ENCODE measurements at places on chromosomes 2 and 18. TPM values are rescaled to one million over a fixed set of nuclear protein-coding genes. Genes with fewer than 3 reads are reported as not detected.

- H3K4me3 ChIP-seq: no peak overlapping the region
- H3K27me3 ChIP-seq: no peaks in the 10 kb centered on the region
- DNase-seq: peak; percentile 73
Observed at GRCh38 chr2:227545990-227546389, 52.7 kb upstream of the SCYGR2 start.

GRCh38 chr2:109277406-109277805, 148.4 kb downstream of the SH3RF3 start:
- no peak overlapping the region for H3K27ac ChIP-seq
- peaks cover 13% of the 10 kb centered on the region for H3K4me1 ChIP-seq
- H3K36me3 ChIP-seq: no peaks in the 10 kb centered on the region
- DNase-seq: no peak

Gene IL1F10
- total RNA-seq: not detected

DNA sequence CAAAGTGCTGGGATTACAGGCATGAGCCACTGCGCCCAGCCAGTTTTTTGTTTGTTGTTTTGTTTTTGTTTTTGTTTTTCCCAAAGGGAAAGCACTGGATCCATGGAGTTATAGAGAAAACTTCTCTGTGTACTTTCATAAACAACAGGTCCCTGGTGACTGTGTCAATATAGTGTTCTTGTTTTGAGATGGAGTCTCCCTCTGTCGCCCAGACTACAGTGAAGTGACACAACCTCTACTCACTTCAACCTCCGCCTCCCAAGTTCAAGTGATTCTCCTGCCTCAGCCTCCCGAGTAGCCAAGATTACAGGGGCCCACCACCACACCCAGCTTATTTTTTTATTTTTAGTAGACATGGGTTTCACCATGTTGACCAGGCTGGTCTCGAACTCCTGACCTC, 16.5 kb downstream of the USP34 start:
- H3K36me3 ChIP-seq: no peaks in the 10 kb centered on the region
- peaks cover 42% of the 10 kb centered on the region for H3K4me1 ChIP-seq
- no peaks in the 10 kb centered on the region for H3K27me3 ChIP-seq

GRCh38 chr18:78482378-78482777, 497.2 kb upstream of the SALL3 start:
- no peak for DNase-seq
- H3K27ac ChIP-seq: no peak overlapping the region
- no peaks in the 10 kb centered on the region for H3K27me3 ChIP-seq
- H3K4me3 ChIP-seq: no peak overlapping the region
- no peaks in the 10 kb centered on the region for H3K4me1 ChIP-seq

DNA sequence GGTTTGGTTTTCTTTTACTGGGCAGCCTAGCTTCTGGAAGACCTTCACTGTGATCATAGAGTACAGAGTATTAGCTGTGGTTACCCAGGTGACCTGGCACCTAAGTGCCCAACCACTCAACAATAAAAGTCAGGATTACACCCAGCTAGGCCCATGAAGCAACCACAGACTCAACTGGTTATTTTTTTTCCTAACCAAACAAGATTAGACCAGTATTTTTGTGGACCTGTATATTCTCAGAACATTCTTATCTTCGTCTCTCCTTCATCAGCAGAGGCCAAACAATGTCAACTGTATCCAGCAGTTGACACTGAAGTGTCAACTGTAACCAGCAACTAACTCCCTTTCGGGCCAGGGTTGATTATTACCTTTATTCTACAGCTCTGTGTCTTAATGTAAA, 289.2 kb upstream of the SLC39A10 start:
- no peak overlapping the region for H3K4me3 ChIP-seq
- H3K36me3 ChIP-seq: no peaks in the 10 kb centered on the region
- no peaks in the 10 kb centered on the region for H3K27me3 ChIP-seq

- H3K27me3 ChIP-seq: no peaks in the 10 kb centered on the region
- no peak overlapping the region for H3K4me3 ChIP-seq
- DNase-seq: no peak
- no peaks in the 10 kb centered on the region for H3K4me1 ChIP-seq
- no peak overlapping the region for H3K27ac ChIP-seq
Observed at GRCh38 chr2:69985216-69985615, 23.8 kb upstream of the ASPRV1 start.

- H3K27ac ChIP-seq: no peak overlapping the region
- no peak overlapping the region for H3K4me3 ChIP-seq
- H3K4me1 ChIP-seq: no peaks in the 10 kb centered on the region
- no peaks in the 10 kb centered on the region for H3K36me3 ChIP-seq
- no peaks in the 10 kb centered on the region for H3K27me3 ChIP-seq
- no peak for DNase-seq
Observed at GRCh38 chr2:189016311-189016861, 42.2 kb downstream of the COL3A1 start.

Gene FAM110C
- not detected for total RNA-seq

DNA sequence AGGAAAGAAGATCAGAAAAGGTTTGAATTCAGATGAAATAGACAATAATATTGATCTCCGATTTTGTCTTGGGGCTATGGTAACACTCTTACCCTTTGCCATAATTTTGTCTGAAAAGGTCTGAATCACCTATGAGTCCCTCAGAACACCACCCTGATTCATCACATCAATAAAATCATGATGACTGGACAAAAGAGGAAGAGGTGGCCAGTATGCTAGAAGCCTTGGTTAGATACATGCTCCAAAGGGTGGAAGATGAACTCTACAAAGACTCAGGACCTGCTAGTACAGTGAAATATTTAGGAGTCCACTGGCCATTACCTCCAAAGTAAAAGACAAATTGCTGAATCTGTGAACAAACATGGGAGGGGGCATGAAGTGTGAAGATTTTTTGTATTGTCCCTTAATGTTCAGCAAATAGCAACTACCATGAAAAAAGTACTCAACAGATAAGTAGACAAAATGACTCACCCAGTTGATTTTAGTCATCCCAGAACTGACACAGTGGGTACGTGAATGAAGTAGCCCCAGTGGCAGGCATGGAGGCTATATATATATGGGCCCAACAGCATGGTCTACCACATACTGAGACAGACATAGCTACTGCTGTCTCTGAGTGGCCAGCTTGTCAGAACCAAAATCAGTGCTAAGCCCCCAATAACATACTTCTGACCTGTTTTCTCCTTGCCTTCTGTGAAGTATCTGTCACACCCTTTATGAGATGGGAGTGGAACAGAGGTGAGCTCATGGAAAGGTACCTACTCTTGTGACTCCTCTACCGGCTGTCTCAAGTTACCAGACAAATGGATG, 36.5 kb upstream of the GLS start:
- H3K4me1 ChIP-seq: no peaks in the 10 kb centered on the region
- no peaks in the 10 kb centered on the region for H3K27me3 ChIP-seq
- H3K27ac ChIP-seq: no peak overlapping the region
- H3K4me3 ChIP-seq: no peak overlapping the region

DNA sequence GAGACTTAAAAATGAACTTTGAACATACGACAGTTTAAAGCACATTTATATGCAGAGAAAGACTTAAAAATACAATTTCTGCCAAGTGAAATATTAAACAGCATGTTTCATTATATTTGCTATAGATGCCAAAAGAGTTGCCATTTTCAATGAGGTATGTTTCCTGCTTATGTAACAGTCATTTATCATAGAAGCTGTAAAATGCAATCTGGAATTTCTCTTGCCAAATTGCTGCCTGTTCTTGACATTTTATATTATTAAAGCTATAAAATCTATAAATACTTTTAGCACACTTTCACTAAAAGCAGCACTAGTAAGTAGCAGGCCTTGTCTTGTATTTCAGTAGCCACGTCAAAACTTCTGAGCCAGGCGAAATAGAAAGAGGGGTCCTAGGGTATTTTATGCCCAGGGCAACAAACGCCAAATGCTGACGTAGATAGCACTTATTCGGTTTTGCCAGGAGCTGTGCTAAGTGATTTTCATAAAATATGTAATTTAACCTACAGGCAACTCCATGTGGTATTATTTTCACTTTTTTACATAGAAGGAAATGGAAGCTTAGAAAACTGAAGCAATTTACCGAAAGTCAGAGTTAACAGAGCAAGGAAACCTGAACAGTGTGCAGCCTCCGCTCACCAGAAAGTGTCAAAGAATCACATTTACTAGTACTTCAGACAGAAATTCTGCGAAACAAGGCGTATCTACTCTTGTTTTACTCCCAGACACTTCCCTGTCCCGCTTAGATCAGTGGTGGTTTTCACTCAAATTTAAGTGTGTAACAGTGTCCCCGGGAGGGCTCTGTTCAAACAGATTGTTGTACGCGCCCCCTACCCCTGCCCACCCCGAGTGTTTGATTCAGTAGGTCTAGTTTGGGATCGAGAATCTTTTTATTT, 1.2 kb upstream of the CYP20A1 start:
- DNase-seq: no peak
- no peaks in the 10 kb centered on the region for H3K27me3 ChIP-seq
- H3K27ac ChIP-seq: no peak overlapping the region
- H3K4me3 ChIP-seq: peak overlapping the region; percentile 98
- peaks cover 26% of the 10 kb centered on the region for H3K4me1 ChIP-seq
- peaks cover 10% of the 10 kb centered on the region for H3K36me3 ChIP-seq

Gene RASGRP3
- 19.3 TPM for total RNA-seq

- H3K27me3 ChIP-seq: 0 out of 2 replicates have a peak, but pooled peaks cover 3% of the 10 kb centered on the region
- H3K36me3 ChIP-seq: no peaks in the 10 kb centered on the region
- H3K4me3 ChIP-seq: no peak overlapping the region
- no peak overlapping the region for H3K27ac ChIP-seq
Observed at GRCh38 chr2:211085056-211085680, 528.8 kb downstream of the CPS1 start.

Gene TOGARAM2
- not detected for total RNA-seq

- no peak overlapping the region for H3K4me3 ChIP-seq
- H3K27ac ChIP-seq: no peak overlapping the region
- no peaks in the 10 kb centered on the region for H3K36me3 ChIP-seq
Observed at GRCh38 chr2:34660741-34661140, 1061.6 kb upstream of the FAM98A start.

GRCh38 chr2:197292619-197293018, 18.0 kb downstream of the ANKRD44 start:
- H3K36me3 ChIP-seq: peaks cover 12% of the 10 kb centered on the region
- peak overlapping the region; percentile 94 for H3K27ac ChIP-seq
- no peak overlapping the region for H3K4me3 ChIP-seq
- peaks cover 57% of the 10 kb centered on the region for H3K4me1 ChIP-seq

DNA sequence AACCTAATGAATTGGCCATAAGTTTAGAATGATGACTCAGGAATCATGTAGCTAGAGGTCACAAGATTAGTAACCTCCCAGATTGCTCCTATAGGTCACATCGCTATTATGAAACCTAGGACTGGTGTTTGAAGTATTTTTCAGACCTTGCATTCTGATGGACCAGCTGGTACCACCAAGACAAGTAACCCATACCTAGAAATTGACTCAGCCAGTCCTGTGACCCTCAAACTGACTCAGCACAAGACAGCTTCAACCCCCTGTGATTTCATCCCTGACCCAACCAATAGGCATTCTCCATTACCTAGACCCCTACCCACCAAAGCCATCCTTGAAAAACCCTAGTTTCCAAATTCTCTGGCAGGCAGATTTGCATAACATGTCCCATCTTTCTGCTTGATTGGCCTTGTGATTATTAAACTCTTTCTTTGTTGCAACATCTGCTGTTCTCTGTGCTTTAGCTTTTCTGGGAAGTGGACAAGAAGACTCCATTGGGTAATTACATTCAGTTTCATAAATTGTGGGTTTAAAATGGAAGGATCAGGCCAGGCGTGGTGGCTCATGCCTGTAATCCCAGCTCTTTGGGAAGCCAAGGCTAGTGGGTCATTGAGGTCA, 254.9 kb downstream of the IRS1 start:
- H3K36me3 ChIP-seq: no peaks in the 10 kb centered on the region
- no peaks in the 10 kb centered on the region for H3K4me1 ChIP-seq
- no peak overlapping the region for H3K27ac ChIP-seq

- H3K36me3 ChIP-seq: no peaks in the 10 kb centered on the region
- no peaks in the 10 kb centered on the region for H3K4me1 ChIP-seq
- DNase-seq: no peak
- no peaks in the 10 kb centered on the region for H3K27me3 ChIP-seq
- H3K4me3 ChIP-seq: no peak overlapping the region
Observed at GRCh38 chr2:155733091-155733853, 599.2 kb downstream of the NR4A2 start.

DNA sequence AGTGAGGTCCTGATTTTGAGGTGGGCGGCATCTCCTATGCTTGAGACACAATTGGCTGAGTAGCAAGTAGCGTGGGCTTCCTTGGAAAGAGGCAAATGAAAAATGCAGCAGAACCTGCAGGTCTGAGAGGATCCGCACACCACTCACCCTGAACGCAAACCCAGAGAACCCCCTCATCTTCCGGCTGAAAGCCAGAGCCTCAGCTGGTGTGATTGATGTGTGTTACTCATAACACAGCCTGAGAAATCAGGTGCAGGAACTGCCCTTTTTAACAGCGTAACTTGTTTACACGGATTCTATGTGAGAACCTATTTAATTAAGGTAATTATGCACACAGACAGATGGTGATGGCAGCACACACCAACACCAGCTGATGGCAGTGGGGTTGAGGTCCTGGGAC, 123.4 kb downstream of the MRO start:
- H3K27ac ChIP-seq: no peak overlapping the region
- no peak for DNase-seq
- H3K4me1 ChIP-seq: no peaks in the 10 kb centered on the region

- H3K4me3 ChIP-seq: no peak overlapping the region
- no peak for DNase-seq
- H3K4me1 ChIP-seq: no peaks in the 10 kb centered on the region
- H3K27me3 ChIP-seq: no peaks in the 10 kb centered on the region
Observed at GRCh38 chr2:238510911-238511613, 84.3 kb downstream of the ASB1 start.

GRCh38 chr2:234521536-234521935, 24.7 kb upstream of the ARL4C start:
- no peaks in the 10 kb centered on the region for H3K36me3 ChIP-seq
- H3K27me3 ChIP-seq: no peaks in the 10 kb centered on the region
- no peak overlapping the region for H3K4me3 ChIP-seq
- no peak for DNase-seq
- H3K27ac ChIP-seq: no peak overlapping the region

- H3K27ac ChIP-seq: no peak overlapping the region
- H3K4me3 ChIP-seq: no peak overlapping the region
- no peak for DNase-seq
Observed at GRCh38 chr2:219451661-219452360, 17.2 kb downstream of the SPEG start.

DNA sequence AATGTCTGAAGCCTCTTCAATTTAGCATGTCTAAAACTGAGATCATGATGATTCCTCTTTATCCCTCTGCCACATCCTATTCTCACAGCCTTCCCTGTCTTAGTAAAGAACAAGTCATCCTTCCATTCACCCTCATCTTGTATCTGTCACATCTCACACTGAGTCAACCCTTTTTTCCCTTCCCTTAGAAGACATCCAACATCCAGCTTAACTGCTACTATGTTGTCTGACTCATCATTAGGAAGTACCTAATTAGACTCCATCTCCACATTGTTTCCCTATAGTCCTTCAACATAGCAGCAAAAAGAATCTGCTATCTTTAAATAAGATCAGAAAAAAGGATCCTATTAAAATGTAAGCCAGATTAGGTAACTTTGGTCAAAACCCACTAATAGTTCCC, 85.2 kb upstream of the GRB14 start:
- H3K4me1 ChIP-seq: no peaks in the 10 kb centered on the region
- DNase-seq: no peak
- H3K27ac ChIP-seq: no peak overlapping the region
- no peak overlapping the region for H3K4me3 ChIP-seq

- no peak for DNase-seq
- no peaks in the 10 kb centered on the region for H3K36me3 ChIP-seq
Observed at GRCh38 chr2:32865399-32866068, 81.2 kb upstream of the LTBP1 start.
